Progenitor cell of endocrine pancreas (in vitro differentiated cells): ENCODE measurements at places on chromosomes 5 and 9.

GRCh38 chr5:57348376-57349140 lies 134.1 kb downstream of the ACTBL2 start:
- no peak for DNase-seq

- DNase-seq: no peak
Measured at GRCh38 chr9:38101423-38101822, 32.4 kb upstream of the SHB start.

GRCh38 chr5:16700081-16700480 lies 83.3 kb upstream of the RETREG1 start:
- no peak for DNase-seq

- DNase-seq: no peak
Measured at GRCh38 chr5:153896701-153897100, 142.0 kb downstream of the FAM114A2 start.

- no peak for DNase-seq
Measured at GRCh38 chr9:80691229-80691628, 998.1 kb downstream of the TLE1 start.

GRCh38 chr5:122063836-122064235 lies 14.2 kb downstream of the LOX start:
- DNase-seq: no peak

DNA sequence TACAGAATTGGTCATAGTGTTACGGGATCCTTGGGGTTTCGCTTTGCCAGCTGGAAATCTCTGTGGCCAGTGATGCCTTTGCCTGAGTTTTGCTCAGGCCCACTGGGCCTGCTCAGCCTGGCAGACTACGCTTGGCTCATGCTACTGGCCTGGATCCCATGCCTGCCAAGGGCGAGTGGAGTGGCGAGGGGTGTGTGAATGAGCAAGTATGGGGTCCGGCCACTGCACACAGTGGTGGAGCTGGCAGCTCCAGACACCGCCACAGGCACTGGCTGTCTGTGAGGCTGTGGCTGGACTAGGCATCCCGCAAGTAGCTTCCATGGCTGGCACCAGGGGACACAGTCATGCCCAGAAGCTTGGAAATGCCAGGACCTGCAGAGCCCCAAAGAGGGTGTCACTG lies 240.3 kb downstream of the ARRDC3 start:
- DNase-seq: no peak

- DNase-seq: peak; percentile 24
Measured at GRCh38 chr9:23820451-23821374, 5.3 kb downstream of the ELAVL2 start.
